NCI-H774 (cell line): ENCODE measurements at places on chromosomes 4 and X.
A peak's percentile ranks its signal among the peaks of the same experiment; 100 is the strongest.

GRCh38 chrX:47145395-47146120, 537 bp downstream of the RBM10 start:
- DNase-seq: no peak

GRCh38 chr4:24887881-24888430, 24.9 kb downstream of the CCDC149 start:
- no peak for DNase-seq

GRCh38 chr4:114599231-114599902, 760 bp downstream of the UGT8 start:
- no peak for DNase-seq

GRCh38 chr4:20878806-20879205, 178.5 kb downstream of the PACRGL start:
- DNase-seq: no peak

DNA sequence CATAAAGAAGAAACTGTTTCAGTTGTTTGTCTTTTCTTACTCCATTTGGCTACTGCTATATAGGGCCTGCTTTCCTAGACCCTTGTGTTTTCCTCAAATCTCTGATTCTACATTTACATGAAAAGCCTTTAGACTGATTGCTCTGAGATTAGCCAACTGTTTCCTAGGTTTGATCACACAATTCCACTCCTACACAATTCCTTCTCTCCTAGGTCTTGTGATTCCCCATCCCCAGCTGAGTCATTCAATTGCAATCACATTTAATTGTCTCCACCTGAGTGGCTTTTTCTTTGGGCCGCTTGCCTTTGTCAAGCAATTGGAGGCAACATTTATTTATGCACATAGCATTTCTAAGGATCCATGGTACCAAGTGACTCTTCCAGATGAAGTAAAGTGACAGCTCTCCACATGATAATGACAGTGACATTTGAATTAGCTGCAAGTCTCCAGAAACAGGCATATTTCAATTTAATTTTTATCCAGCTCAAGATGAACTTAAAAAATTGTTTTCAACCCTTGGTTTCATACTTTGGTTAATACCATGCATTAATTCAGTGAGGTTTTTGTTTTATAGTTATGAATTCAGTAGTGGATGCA, 35.8 kb downstream of the ATXN3L start:
- DNase-seq: no peak

DNA sequence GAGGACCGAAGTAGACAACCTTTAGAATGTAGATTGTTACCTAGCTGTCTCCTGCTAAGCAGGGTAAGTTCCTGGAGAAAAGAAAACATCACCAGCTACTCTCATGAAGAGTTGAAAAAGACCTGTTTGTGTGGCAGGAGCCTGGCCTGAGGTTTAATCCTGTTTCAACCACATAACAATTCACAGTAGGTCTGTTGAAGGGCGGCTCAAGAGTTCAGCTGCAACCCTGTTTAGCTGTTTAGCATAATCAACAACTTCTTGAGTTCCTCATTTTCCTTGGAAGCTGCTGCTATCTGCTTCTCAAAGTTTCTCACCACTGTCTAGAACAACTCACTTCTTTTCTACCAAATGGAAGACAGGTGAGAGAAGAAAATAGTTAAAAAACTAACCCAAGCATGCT, 170.4 kb upstream of the TET2 start:
- no peak for DNase-seq

DNA sequence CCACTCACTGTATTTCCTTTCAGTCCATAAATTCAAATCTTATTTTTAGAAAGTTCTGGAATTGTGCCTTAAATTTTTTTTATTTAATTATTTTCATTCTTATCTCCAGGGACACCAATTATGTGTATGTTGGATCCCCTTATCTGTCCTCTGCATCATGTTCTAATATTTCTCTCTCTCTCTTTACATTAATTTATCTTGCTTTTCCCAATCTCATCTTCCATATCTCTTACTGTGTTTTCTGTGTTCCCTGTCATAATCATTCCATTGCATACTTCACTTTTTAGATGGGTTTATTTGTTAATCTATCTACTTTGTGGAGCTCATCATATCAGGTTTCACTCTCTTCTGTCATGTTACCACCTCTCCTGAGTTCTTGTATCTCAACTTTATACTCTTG, 37.4 kb downstream of the PPP2R2C start:
- no peak for DNase-seq

- DNase-seq: no peak
Observed at GRCh38 chr4:70515367-70516250, 2.8 kb upstream of the AMTN start.

GRCh38 chr4:165191814-165192499, 15.4 kb upstream of the KLHL2 start:
- no peak for DNase-seq

DNA sequence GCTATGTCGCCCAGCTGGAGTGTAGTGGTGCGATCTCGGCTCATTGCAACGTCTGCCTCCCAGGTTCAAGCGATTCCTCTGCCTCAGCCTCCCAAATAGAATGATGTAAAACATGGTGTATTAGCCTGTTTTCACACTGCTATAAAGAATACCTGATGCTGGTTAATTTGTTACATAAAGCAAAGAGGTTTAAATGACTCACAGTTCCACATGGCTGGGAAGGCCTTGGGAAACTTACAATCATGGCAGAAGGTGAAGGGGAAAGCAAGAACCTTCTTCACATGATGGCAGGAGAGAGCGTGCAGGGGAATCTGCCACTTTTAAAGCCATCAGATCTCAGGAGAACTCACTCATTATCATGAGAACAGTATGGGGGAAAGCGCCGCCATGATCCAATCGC, 1191.8 kb downstream of the ARAP2 start:
- DNase-seq: no peak

GRCh38 chr4:6368601-6369000, 99.0 kb downstream of the WFS1 start:
- no peak for DNase-seq

- no peak for DNase-seq
Observed at GRCh38 chrX:39559229-39559628, 538.5 kb downstream of the BCOR start.

DNA sequence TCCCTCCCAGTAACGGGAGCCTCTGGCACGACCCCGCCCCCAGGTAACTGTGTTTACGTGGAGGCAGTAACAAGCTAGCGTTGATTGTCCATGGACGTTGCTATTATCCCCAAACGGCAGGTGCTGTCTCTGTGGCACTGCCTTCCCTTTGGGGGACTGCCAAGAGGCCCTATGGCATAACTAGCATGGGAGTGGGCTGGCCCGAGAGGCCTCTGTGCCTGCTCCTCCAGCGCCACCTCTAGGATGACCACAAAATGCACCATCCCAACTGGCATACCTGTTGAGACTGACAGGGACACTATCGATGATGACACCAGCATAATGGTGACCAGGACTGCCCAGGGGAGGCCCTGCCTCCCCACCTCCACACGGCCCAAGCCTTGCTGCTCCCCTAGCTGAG, 1.5 kb downstream of the SRPK3 start:
- DNase-seq: peak; percentile 93

GRCh38 chr4:185004562-185005218, 13.6 kb upstream of the HELT start:
- DNase-seq: no peak

DNA sequence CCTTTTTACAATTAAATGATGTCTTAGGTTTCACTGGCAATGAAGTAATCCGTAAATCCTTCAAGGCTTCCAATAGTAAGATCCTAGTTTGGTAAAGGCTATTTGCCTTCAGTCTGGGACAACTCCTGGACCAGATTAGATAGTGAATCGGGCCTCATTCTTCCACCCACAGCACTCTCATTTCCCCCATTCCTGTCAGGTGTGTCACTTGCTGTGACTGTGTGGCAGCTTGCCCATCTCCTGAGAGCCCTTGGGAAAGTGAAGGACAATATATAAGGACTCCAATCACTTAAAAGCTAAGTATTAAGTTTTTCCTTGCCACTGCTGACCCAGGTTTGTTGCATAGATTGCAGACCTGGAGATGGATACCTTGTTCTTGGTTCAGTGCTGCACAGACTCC, 3.3 kb upstream of the GASK1B start:
- DNase-seq: no peak

- no peak for DNase-seq
Observed at GRCh38 chr4:143559757-143560147, 46.2 kb downstream of the SMARCA5 start.

- DNase-seq: no peak
Observed at GRCh38 chr4:76498550-76498949, 63.5 kb downstream of the SHROOM3 start.

GRCh38 chrX:146278381-146278780, 460.8 kb downstream of the SLITRK2 start:
- no peak for DNase-seq

- no peak for DNase-seq
Observed at GRCh38 chr4:141702472-141703182, 66.2 kb downstream of the IL15 start.

GRCh38 chr4:153019906-153020305, 83.8 kb downstream of the FHDC1 start:
- DNase-seq: no peak

DNA sequence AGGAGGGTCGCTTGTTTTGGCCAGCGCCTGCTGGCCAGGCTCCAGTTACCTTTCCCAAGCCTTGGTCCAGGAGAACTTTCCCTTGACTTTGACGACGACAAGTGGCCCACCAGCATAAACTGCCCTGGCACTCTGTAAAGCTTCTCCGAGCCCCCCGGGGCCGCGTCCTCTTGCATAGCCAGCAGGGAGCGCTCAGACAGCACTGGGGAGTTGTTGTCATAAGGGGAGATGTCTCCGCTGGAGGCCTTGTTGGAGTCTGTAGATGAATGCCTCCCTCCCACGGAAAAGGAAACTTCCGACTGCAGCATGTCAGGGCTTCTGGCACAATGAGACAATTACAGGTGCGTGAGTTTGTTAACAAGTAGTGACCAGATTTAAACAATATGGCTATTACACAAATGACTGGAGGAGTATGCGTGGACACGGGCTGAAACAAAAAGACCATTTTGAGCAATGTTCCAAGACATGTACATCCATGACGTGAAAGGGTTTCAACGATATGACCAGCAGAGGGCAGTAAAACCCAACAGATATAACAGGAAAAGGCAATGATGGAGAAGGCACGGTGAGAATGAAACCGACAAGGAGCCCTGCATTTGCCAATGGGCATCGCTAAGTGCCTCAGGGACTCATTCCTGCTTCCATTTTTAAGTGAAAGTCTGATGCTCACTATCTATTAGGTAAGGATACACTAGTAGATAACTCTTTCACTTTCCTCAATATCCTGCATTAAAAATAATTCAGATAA, 33.0 kb downstream of the HCCS start:
- peak; percentile 52 for DNase-seq

GRCh38 chr4:80422727-80423404, 87.3 kb downstream of the CFAP299 start:
- DNase-seq: no peak

GRCh38 chrX:133375615-133376340, 39.5 kb downstream of the GPC4 start:
- DNase-seq: no peak

DNA sequence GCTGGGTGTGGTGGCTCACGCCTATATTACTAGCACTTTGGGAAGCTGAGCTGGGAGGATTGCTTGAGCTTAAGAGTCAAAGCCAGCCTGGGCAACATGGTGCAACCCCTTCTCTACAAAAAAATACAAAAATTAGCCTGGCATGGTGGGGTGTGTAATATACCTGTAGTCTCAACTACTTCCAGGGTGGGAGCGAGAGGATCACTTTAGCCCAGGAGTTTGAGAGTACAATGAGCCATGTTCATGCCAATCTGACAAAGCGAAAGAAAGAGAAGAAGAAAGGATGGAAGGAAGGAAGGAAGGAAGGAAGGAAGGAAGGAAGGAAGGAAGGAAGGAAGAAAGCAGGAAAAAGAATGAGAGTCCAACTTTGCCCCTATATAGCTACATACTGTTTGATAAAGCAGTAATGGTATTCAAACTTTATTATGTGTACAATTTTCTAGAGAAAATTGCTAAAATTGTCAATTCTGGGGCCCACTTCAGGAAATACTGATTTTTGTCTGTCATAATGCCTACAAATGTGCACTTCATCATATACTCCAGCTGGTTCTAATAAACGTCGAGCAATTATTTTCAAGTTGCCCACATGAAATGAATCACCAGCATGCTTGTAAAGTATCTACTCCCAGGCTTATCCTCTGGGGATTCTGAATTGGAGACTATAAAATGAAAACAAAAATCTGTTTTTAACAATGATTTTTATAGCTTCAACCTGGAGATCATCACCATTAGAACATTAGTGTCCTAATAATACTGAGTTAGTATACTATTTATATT, 132.3 kb downstream of the NDST4 start:
- no peak for DNase-seq

- DNase-seq: no peak
Observed at GRCh38 chr4:182015014-182015413, 228.2 kb upstream of the TENM3 start.

GRCh38 chr4:154036856-154037255, 248.0 kb upstream of the SFRP2 start:
- no peak for DNase-seq

DNA sequence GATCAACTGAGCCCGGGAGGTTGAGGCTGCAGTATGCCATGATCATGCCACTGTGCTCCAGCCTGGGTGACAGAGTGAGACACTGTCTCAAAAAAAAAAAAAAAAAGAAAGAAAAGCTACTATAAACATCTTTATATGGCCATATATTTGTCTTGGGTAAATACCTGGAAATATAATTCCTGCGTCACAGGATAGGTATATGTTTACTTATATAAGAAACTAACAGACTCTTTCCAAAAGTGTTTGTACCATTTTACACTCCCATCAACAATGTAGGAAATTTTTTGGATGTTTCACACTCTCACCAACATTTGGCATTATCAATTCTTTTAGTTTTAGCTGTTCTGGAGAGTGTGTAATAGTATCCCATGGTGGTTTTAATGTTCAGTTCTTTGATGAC, 12.8 kb downstream of the P2RY4 start:
- DNase-seq: no peak

DNA sequence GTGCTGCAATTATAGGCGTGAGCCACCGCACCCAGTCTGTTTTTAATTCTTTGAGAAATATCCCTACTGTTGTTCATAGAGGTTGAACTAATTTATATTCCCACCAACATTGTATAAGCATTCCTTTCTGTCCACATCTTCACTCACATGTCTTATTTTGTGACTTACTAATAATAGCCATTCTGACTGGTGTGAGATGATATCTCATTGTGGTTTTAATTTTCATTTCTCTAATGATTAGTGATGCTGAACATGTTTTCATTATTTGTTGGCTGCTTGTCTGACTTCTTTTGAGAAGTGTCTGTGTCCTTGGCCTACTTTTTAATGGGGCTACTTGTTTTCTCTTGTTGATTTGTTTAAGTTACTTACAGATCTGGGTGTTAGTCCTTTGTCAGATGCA, 310.9 kb upstream of the MAOA start:
- no peak for DNase-seq

DNA sequence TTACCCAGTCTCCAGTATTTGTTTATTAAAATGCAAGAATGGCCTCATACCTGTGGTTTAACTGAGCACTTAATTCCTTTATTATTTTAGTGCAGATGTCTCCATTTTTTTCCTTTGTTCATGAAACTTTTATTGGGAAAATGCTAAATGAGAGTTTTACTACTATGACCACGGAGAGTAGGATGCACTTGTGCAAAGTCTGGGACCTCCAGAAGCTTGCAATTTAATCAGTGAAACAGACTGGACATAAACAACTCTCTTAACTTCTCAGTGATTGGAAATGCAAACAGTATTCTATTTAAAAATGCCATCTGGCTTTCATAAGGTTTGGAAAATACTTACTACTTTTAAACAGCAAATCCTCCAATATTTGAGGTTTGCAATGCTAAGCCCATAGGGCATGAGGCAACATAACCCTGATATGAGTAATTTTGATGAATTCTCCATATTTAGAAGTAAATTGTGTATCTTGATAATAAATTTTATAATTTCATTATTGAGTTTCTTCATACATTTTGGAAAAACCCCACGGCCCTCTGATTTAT, 718.7 kb upstream of the MAGEB2 start:
- no peak for DNase-seq
